ENCODE measurements at places on chromosomes 11 and 22.

- no peak for DNase-seq
Observed at GRCh38 chr22:32794449-32795213, 6.9 kb upstream of the TIMP3 start.

GRCh38 chr22:46612341-46612903 lies 7.8 kb upstream of the GRAMD4 start:
- DNase-seq: no peak

DNA sequence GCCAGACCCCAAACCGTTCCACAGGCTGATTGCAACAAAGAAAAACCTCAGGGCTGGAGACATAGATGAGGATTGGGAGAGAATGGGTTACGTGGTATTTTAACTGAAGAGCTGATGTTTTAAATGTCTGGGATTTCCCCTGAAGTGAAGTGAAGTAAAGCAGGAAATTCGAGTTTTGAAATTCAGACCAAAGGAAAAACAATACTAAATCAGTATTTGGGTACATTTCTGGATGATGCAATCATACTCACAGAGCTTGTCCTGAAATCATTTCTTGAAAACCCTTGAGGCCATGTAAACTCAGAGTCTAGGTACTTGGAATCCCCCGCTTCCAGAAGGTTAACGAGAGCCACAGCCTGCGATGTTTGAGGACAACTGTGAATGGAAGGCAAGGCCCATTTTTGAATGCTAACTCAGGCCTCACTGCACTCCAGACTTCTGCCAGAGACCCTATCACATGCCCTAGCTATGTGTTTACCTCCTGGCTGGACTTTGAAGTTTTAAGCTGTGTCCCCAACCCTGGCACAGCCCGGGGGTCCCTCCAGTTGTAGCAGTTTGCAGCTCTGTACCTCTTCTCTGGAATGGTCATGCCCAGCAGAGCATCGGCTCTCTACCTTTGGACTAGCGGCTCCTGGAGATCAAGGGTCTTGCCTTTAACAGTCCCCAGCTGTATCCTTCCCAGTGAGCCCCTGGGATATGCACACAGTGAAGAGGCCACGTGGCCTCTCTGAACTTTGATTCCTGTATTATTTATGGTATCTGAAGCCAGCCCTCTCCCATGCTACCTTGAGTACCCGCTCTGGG lies 5.4 kb upstream of the FTH1 start:
- DNase-seq: no peak

GRCh38 chr11:30002157-30002785 lies 14.6 kb downstream of the KCNA4 start:
- DNase-seq: no peak

GRCh38 chr11:86151174-86152005 lies 82.5 kb upstream of the PICALM start:
- no peak for DNase-seq

GRCh38 chr22:42134100-42135020 lies 3.8 kb upstream of the CYP2D6 start:
- DNase-seq: no peak

DNA sequence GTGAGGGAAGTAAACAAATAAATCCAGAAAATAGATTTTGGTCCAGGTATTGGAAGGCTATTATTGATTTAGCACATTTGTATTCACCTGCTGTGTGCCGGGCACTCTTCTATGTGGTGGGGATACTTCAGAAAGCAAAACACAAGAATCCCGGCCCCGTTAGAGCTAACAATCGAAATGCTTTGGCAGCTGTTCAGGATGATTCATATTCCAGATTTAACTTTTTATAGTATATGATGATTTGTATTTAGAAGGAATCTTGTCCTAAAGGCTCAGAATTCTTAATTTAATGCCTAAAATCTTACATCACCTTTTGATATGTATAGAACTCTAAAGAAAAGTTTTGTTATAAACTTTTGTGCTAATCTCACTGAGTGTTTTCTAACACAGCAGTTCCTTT lies 28.0 kb downstream of the ZC3H12C start:
- no peak for DNase-seq

- DNase-seq: no peak
Observed at GRCh38 chr11:85847436-85847835, 7.7 kb upstream of the CCDC83 start.

DNA sequence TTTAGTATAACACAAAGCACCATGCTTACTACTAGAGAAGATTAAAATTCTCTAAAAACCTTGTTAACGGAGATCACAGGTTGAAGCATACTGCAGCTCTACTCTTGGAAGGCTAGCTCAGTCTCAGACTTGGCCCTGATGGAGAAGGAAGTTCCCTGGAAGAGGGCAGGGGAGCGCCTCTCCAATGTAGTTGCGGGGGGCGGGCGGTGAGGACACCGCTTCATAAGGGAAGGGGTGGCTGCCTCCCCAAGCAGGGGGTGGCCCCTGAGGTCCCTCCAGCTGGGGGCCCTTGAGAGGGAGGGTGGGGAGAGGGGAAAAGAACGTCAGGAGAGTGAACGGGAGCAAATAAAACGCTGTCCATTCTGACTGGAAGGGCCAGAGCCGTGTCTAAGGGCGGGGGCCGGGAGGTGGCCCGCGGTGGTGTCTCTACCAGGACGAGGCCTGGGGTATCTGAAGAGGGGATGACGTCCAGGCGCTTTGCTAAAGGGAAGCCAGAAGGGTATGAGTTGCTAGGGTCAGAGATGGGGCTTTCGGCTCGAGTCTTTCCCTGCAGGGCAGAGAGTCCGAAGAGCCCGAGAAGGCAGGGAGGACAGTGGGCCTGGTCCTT lies 553 bp upstream of the USP47 start:
- DNase-seq: no peak

- DNase-seq: no peak
Observed at GRCh38 chr22:38828191-38828590, 15.6 kb downstream of the NPTXR start.

GRCh38 chr22:24952837-24953383 lies 394 bp downstream of the KIAA1671 start:
- no peak for DNase-seq

GRCh38 chr11:68710409-68710808 lies 26.1 kb downstream of the GAL start:
- no peak for DNase-seq

- no peak for DNase-seq
Observed at GRCh38 chr11:92130421-92130831, 94.2 kb upstream of the FAT3 start.

DNA sequence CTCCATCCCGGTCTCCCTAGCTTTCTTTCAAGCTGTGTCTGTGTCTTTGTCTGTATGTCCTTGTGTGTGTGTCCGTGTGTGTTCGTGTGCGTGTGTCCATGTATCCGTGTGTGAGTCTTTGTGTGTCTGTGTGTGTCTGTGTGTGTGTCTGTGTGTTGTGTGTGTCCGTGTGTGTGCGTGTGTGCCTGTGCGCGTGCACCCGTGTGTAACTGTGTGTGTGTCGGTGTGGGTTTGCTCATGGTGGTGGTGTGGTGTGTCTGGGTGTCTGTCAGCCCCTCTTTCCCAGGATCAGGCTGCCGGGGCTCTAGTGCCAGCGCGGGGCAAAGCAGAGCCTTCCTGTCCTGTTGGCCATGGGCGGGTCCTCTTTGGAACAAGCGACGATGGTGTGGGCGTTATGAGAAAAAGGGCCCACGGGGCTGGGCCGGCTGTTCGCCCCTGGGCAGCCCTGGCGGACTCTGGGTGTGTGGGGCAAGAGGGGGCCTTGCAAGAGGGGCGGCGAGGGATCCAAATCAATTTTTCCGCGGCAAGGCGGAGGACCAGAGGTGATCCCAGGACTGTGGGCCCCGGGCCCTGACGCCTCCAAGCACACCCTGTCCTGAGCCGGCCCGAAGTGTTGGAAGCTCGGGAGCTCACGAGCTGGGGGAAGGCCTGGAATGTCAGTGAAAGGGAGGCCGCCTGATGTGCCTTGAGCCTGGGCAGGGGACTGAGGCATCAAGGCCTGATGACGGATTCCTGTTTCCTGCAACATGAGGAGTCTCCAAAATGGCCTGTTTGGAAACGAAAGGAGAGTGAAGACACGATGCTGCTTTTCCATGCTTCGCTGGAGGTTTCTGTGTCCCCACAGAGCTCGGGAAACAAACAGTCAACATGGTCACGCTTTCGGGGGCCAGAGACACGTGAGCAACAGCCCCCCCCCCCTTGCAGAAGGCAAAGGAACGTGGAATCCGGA lies 3929.2 kb upstream of the OR11H1 start:
- DNase-seq: no peak

GRCh38 chr11:69319255-69320106 lies 25.5 kb downstream of the MYEOV start:
- DNase-seq: no peak

GRCh38 chr11:45045683-45046471 lies 95.2 kb upstream of the TP53I11 start:
- no peak for DNase-seq

GRCh38 chr22:27935897-27936296 lies 16.8 kb upstream of the PITPNB start:
- DNase-seq: no peak

- DNase-seq: no peak
Observed at GRCh38 chr11:44536788-44537516, 28.5 kb upstream of the CD82 start.

DNA sequence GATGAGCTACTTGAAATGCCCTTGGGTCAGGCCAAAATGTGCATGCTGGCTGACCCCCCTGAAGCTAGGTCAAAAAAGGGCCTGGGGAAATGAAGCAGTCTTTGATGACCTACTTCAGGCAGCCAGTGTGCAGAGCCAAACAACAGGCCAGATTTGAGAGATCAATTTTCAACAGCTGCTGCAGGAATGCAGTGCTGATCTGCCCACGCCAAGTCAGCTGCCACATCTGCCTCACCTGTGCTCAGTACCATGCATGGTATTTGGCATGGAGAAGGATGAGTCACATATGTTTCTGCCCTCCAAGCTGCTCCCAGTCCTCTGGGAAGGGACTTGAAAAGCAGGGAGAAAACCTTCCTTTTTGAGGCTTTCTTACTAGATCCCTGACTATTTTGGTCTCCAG lies 35.8 kb downstream of the MTNR1B start:
- no peak for DNase-seq

- no peak for DNase-seq
Observed at GRCh38 chr22:25081409-25081824, 118.2 kb upstream of the CRYBB3 start.

DNA sequence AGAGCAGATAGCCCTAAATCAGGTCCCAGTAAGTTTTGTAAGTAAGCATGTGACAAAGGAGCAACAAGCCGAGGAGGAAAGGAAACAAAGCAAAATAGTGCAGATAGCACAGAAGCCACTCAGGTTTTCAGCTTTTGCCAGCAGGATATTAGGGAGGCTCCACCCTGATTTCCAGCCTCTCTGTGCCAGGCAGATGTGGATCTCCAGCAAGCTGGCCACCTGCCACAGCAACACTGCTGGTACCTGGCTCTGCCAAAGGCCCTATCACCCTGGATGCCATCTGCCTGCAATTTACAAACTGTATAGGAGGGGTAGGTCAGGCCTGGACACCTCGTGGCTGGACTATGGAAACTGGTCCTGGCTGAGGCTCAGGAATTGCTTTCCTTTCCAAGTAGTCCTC lies 12.2 kb upstream of the NNMT start:
- no peak for DNase-seq

DNA sequence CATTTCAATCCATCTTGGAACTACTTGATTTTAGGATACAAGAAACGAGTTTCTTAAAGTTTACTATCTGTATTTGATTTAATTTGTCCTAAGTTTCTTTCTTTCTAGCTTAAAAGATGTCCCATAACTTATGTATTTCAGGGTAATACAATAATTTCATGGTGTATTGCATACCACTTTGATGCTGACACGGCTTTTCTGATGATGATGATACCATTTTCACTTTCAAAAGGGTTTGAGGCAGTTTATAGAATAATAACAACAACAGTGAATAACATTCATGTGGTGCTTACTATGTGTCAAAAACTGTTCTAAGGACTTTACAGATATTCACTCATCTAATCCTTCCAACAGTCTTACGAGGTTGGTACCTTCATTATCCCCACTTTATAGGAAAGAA lies 33.2 kb upstream of the POU2AF1 start:
- DNase-seq: no peak

DNA sequence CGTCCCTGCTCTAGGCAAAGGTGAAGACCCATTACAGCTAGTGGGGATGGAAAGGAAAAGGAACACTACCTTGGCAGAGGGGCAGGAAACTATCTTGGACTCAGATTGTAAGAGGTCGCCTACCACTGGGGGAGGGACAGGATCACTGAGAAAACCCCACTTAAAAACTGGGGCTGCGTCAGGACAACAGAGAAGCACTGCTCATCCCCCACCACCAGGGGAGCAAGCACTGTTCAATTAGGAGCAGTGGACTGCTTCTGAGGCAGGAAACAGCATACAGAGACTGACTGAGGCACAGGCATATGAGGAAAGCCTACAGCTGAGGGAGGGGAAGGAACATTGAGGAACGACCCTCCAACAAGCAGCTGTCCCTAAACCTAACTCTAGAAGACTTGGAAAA lies 20.8 kb upstream of the DLAT start:
- DNase-seq: no peak

- DNase-seq: no peak
Observed at GRCh38 chr11:93740031-93740729, 1.1 kb downstream of the TAF1D start.

- DNase-seq: no peak
Observed at GRCh38 chr11:128615612-128616011, 28.3 kb upstream of the ETS1 start.

DNA sequence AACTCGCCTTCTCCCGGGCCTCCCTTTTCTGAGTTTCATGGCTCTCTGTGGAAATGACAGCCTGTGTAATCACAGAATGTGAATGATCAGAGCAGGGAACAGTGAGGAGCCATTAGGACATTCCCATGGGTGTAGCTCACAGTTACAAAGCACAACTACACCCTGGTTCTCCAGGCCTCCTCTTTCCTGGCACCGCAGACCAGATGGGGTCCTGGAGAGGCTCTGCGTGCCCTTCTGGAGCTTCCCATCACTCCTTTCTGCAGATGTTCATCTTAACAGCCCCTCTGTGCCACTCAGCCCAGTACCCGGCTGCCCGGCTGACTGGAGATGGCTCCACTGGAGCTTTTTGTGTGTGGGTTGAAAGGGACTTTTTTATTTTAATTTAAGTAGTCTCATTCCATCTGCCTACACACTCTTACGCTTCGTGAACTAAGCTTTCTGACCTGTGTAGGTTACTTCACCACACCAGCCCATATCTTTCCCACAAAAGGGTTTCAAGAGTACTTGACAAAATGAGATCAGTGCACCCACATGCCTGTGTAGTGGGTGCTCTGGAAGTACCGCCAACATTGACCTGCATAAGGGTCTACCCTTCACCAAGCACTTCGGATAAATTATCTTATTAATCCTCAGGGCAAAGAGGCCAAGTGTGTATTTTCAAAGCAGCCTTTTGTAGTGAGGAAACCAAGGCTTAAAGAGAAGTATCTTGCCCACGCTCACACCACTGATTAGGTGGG lies 29.8 kb downstream of the SREBF2 start:
- DNase-seq: peak; percentile 44

DNA sequence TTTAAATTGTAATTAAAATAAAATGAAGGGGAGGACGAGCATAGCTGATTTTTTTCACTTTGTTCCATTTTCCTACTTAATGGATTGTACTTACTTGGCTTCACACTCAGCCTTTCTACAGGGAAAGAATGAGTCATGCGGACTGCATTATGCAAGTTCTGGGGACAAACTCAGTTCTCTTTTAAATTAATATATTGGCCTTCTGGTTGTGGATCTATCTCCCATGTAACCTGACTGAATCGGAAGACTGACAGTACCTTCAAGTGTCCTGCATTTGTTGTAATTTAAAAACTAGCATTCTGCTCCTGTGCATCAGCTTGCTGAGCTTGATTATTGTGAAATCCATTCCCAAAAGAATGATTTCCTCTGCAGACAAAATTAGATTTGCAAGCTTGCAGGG lies 12.2 kb downstream of the OR8D1 start:
- DNase-seq: no peak

- no peak for DNase-seq
Observed at GRCh38 chr22:24584871-24585411, 7.9 kb downstream of the LRRC75B start.
